ENCODE measurements at places on chromosomes 2 and 18.

GRCh38 chr2:38224181-38224580 lies 148.2 kb upstream of the CYP1B1 start:
- DNase-seq, result no peak

- DNase-seq, result no peak
Measured at GRCh38 chr2:105447476-105447875, 48.6 kb upstream of the FHL2 start.

GRCh38 chr2:151161821-151162551 lies 99.7 kb downstream of the RBM43 start:
- DNase-seq, result no peak

DNA sequence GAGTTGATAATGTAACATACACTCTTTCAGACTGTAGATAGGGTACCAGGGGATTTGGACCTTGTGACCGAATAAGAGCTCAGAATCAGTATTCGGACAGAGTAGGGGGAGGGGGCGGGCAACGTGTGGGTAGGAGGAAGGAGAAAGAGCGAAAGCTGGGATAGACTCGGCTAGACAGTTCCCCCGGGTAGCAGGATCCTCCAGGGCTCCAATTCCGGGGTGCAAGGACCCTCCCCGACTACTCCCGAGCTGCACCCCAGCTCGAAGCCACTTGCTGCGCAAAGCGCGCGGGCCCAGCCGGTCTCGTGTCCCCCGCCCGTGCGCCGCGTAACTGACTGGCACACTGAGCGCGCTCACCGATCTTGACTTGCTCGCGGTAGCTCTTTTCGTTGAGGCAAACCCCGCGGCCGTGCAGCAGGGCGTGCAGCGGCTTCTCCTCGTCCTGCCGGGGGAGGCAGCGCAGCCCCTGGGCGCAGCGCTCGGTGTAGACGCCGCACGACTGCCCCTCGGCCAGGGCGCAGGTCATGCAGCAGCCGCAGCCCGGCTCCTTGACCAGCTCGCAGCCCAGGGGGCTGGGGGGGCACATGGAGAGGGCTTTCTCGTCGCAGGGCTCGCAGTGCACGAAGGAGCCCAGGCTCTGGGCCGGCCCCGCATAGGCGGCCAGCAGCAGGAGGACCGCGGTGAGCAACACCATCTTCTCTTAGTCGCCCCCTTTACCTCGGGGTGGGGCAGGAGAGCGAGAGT lies 1.1 kb downstream of the IGFBP5 start:
- DNase-seq, result peak; percentile 82

DNA sequence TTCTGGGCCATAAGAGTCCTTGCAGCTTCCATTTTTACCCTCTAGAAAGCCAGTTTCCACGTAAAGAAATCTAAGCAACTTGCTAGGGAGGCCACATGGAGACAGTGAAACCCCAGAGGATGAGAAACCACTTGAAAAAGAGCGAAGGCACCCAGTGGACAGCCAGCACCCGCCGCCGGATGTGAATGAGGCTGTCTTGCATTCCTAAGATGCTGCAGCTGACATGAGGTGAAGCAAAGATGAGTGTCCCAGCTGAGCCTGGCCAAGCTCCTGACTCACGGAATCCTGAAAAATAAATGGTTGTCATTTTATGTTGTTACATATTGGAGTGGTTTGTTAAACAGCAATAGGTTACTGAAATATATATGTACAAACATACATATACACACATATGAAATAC lies 65.9 kb upstream of the STPG4 start:
- no peak for DNase-seq

DNA sequence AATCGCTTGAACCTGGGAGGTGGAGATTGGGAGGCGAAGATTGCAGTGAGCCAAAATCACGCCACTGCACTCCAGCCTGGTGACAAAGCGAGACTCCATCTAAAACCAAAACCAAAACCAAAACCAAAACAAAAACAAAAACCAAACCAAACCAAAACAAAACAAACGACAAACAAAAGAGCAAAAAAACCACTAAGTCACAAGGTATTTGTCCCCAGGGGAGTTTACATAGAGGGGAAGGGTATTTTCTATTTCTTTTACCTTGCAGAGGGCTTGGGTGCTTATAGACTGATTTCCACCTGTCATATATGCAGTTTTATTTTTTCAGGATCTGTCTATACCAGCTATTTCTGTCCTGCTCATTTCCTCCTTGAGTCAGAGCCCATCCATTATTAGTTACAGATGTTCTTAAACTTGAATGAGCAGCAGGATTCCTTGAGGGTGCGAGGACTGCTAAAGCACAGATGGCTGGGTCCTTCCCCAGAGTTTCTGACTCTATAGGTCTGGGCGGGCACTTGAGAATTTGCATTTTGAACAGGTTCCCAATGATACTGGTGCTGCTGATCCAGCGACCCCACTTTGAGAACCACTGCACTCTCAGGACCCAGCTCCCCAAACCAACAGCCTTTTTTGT lies 102.2 kb upstream of the UXS1 start:
- no peak for DNase-seq

GRCh38 chr2:215293879-215294278 lies 18.0 kb upstream of the ATIC start:
- DNase-seq, result no peak

DNA sequence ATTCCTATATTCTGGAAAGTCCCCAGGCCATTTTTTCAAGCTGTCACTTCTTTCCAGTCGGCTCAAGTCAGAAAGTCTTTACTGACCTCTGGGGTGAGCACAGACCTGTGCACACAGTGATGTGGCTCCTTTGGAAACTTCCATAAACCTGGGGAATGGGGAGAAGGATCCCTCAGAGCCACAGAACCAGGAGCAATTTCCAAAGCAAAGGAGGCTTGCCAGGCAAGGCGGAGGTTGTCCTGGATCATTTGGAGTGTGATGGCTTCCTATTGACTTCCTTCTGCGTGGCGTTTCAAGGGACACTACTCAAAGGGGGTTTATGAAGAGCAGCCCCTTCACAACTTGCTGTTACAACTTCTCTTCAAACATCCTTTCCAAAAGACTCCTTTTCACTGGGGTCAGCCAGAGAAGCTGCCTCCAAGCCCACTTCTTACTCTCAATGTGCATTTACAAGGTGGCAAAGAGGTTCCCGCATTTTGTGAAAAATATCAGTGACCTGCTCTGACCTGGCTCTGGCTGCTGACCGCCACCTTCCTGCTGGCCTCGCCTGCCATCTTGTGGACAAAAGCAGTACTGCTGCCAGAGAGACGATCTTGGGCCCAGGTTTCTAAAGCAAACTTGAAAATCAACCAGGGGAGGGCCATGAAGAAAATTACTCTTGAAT lies 18.2 kb upstream of the TMEM247 start:
- peak; percentile 29 for DNase-seq

GRCh38 chr2:119760956-119761275 lies 1.2 kb downstream of the PTPN4 start:
- DNase-seq, result peak; percentile 26

- DNase-seq, result peak; percentile 44
Measured at GRCh38 chr2:110858135-110858725, 125.9 kb downstream of the ACOXL start.

DNA sequence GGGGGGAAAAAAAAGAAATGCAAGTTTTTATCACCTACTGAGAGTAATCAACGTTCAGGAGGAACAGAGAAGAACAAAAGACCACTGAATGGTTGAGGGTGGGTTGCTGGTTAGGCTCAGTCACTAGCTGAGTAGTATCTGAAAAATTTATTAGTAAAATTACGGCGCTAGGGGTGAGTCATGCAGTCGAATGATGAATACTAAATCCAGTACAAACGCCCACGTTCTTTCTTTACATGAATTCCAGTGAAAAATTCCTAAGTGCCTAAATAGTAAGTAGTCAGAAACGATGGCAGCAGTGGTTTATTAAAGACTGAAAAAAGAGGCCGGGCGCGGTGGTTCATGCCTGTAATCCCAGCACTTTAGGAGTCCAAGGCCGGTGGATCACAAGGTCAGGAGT lies 52.0 kb downstream of the TEKT4 start:
- no peak for DNase-seq

DNA sequence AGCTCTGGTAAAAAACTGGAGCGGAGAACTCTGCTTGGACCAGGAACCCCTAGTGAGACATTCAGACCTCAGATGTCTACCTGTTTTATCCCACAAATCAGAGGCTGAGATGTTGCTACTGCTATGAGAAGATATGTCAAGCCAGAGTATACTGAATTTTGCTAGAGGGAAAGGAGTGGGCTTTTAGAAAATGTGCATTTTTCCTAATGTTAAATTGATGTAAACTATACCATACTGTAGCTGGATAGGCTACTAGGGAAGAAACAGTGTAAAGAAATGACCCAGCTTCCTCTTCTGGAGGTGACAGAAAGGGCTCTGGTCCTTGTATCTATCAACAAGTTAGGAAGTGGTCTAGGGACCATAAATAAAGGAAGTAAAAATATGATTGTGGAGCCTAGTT lies 65.0 kb downstream of the SLC39A10 start:
- no peak for DNase-seq

GRCh38 chr2:82239176-82239575 lies 1934.6 kb upstream of the LRRTM1 start:
- no peak for DNase-seq

All from NCI-H510A treated with DMSO at 0.1 percent for 48 hours (cell line).